ENCODE measurements at places on chromosomes 5 and 9. TPM values are rescaled to one million over a fixed set of nuclear protein-coding genes. Genes with fewer than 3 reads are reported as not detected.

The SLC45A2 gene
- 0.03 TPM for polyA plus RNA-seq

The PLCXD3 gene
- 0.60 TPM for polyA plus RNA-seq

The MSMP gene
- not detected for polyA plus RNA-seq

The CCNO gene
- polyA plus RNA-seq = not detected

The IL31RA gene
- polyA plus RNA-seq = not detected

The NMUR2 gene
- not detected for polyA plus RNA-seq

The ADRB2 gene
- polyA plus RNA-seq = 1.2 TPM

The SUSD1 gene
- polyA plus RNA-seq = 5.5 TPM

The FKTN gene
- polyA plus RNA-seq = 0.60 TPM

The GPR150 gene
- polyA plus RNA-seq = 0.60 TPM

The TRUB2 gene
- 16.7 TPM for polyA plus RNA-seq

The IL13 gene
- polyA plus RNA-seq = 0.15 TPM

The TBC1D2 gene
- polyA plus RNA-seq = 13.3 TPM

The YTHDC2 gene
- polyA plus RNA-seq = 9.8 TPM

The DNAH5 gene
- polyA plus RNA-seq = not detected

The OBP2B gene
- polyA plus RNA-seq = not detected

The PCDHB9 gene
- 0.26 TPM for polyA plus RNA-seq

The SOX30 gene
- polyA plus RNA-seq = 0.12 TPM

The NKD2 gene
- polyA plus RNA-seq = 0.60 TPM

The CARD9 gene
- polyA plus RNA-seq = 2.3 TPM

The CCL28 gene
- 18.3 TPM for polyA plus RNA-seq

The SRD5A1 gene
- polyA plus RNA-seq = 6.6 TPM

The PKD2L2 gene
- polyA plus RNA-seq = not detected

The ZNF462 gene
- 0.60 TPM for polyA plus RNA-seq

The CXCL14 gene
- polyA plus RNA-seq = 56.7 TPM

The ACTBL2 gene
- not detected for polyA plus RNA-seq

The SLC2A8 gene
- 11.8 TPM for polyA plus RNA-seq

The SLC25A2 gene
- 0.35 TPM for polyA plus RNA-seq

The MARCOL gene
- not detected for polyA plus RNA-seq

The PTRH1 gene
- 10.4 TPM for polyA plus RNA-seq

The OTP gene
- not detected for polyA plus RNA-seq

The FASTKD3 gene
- 10.3 TPM for polyA plus RNA-seq

The SLC9A3 gene
- polyA plus RNA-seq = 19.9 TPM

The IL33 gene
- 14.6 TPM for polyA plus RNA-seq

The PCDHAC1 gene
- polyA plus RNA-seq = not detected

The SLCO6A1 gene
- polyA plus RNA-seq = not detected

The DCTN4 gene
- 19.2 TPM for polyA plus RNA-seq

The KCNT1 gene
- polyA plus RNA-seq = not detected

The LAMC3 gene
- 0.46 TPM for polyA plus RNA-seq

The TAL2 gene
- not detected for polyA plus RNA-seq

The IFNA13 gene
- not detected for polyA plus RNA-seq

The PCDHGA4 gene
- 0.47 TPM for polyA plus RNA-seq

The PDCD1LG2 gene
- 0.60 TPM for polyA plus RNA-seq

The CYSRT1 gene
- polyA plus RNA-seq = 1.2 TPM

The MYMK gene
- not detected for polyA plus RNA-seq

The PRLR gene
- 0.60 TPM for polyA plus RNA-seq
